Stimulated activated naive CD8-positive, alpha-beta T cell treated with anti-CD3 and anti-CD28 coated beads, Interleukin-15, Interleukin-2, amounts not matched to agents 100 U/mL and 50 U/mL, for 24 hours (primary cell): ENCODE measurements at places on chromosomes 6 and 20.
A peak's percentile ranks its signal among the peaks of the same experiment; 100 is the strongest.

GRCh38 chr6:88807622-88808021 is 155.8 kb downstream of the RNGTT start:
- no peak for DNase-seq

GRCh38 chr6:139373154-139373927 is 1.1 kb downstream of the CITED2 start:
- peak; percentile 75 for DNase-seq

GRCh38 chr20:56358070-56358469 is 704 bp upstream of the FAM210B start:
- no peak for DNase-seq

DNA sequence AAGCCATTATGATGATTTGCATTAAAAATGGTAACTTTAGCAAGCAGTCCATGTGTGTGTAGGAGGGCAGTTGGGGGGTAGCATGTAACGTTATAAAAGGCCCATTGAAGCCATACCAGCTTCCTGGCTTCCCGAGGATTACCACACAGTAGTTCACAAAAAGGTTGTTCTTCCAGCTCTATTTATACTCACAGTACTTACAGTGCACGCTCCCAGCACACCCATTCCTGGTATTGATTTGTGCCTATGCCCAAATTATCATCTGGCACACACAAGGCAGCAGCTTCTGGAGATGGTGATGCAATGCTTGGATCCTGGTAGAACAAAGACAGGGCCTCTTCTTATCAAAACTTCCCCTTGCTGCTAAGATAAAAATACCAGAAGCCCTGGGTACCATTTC is 436.8 kb downstream of the HAO1 start:
- DNase-seq: no peak

- DNase-seq: peak; percentile 89
These were observed 118.3 kb upstream of the SIRPA start for GRCh38 chr20:1776681-1777475.

- DNase-seq: no peak
These were observed 43.6 kb downstream of the ZNF831 start for GRCh38 chr20:59207235-59207634.

GRCh38 chr6:27806981-27807440 is 105.2 kb downstream of the OR2B2 start:
- peak; percentile 55 for DNase-seq

DNA sequence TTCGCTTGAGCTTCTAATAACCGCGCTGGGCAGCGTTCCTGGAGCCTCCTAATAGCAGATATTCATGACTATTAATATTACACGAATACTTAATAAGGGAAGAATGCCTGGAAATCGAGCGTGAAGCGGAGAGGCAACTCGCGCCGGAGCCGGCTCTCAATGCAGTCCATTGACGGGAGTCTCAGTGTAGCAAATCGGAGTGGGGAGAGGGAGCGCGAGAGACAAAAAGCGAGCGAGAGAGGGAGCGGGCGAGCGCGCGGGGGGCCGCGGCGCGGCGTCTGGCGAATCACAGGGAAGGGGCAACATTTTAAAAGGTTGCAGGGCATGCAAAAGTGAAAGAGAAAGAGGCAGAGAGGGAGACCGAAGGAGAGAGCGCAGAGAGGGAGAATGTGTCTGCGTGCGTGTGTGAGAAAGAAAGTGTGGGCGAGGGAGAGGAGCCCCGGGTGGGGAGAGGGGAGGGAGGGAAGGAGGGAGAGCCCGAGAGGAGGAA is 2.9 kb downstream of the TFAP2A start:
- DNase-seq: peak; percentile 42

DNA sequence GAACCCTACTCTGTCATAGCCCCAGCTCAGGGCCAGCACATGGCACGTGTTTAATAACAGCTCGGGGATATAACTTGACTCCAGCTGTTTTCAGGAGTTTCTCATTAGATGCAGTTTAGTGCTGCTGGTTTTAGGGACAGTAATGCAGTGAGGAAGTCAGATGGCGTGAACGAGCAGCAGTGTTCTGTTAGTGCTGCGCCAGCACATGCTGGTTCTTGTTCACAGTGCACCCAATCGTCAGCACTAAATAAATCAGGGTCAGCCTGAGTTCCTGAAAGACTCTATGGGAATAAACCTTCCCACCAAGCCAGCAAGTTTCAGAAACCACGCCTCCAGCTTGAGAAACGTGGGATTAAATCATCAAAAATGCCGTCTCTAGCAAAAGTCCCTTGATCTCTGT is 235.9 kb upstream of the SUPT3H start:
- DNase-seq: no peak

- DNase-seq: no peak
These were observed 221.0 kb downstream of the ADGB start for GRCh38 chr6:146819596-146820320.

- no peak for DNase-seq
These were observed 271.6 kb upstream of the PRND start for GRCh38 chr20:4449957-4450715.

- no peak for DNase-seq
These were observed 6.0 kb upstream of the HSF2 start for GRCh38 chr6:122393351-122393896.

- no peak for DNase-seq
These were observed 11.6 kb downstream of the NCOA7 start for GRCh38 chr6:125802383-125802782.

DNA sequence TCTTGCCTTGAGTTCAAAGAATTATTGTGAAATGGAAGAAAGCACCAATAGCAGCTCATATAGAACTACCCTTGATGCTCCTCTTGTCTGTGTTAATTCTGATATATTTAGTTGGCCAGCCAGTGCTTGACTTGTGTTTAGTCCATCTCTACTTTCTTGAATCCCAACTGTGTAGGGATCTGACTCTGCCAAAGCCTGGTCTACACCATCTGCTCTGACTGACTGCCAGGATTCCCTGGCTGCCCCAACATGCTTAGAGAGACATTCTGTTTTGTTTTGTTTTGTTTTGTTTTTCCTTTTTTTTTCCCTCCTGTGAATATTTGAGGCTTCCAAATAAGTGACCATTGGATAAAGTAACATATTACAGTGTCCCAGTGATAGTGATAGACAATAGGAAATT is 953.7 kb upstream of the MANEA start:
- DNase-seq: no peak

DNA sequence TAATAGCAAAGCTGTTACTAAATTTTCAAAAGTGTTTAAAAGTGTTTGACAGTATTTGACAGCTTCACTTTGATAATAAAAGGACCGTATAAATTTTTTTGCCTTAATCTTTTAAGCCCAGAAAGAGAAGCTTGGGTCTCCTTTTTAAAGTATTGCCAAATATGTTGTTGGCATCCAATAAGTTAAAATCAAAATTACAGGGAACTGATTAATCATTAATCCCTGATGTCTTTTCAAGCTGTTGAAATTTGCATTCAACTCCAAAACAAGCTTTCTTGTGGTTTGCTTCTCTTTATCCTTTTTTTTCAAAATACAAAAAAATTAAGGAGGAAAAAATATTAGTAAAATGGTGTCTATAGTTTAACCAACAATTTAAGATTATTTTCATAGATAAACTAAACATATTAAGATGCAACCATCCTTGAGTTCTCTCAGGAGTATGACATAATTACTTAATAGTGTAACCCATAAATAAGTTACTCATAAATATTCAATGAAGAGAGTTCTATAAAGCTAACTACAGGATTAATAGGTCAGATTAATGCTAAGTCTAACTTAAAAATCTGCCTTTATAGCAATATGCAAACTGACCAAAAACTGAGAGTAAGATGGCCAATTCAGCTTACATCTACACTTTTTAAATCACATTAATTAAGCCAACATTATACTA is 27.0 kb upstream of the CALHM6 start:
- no peak for DNase-seq

DNA sequence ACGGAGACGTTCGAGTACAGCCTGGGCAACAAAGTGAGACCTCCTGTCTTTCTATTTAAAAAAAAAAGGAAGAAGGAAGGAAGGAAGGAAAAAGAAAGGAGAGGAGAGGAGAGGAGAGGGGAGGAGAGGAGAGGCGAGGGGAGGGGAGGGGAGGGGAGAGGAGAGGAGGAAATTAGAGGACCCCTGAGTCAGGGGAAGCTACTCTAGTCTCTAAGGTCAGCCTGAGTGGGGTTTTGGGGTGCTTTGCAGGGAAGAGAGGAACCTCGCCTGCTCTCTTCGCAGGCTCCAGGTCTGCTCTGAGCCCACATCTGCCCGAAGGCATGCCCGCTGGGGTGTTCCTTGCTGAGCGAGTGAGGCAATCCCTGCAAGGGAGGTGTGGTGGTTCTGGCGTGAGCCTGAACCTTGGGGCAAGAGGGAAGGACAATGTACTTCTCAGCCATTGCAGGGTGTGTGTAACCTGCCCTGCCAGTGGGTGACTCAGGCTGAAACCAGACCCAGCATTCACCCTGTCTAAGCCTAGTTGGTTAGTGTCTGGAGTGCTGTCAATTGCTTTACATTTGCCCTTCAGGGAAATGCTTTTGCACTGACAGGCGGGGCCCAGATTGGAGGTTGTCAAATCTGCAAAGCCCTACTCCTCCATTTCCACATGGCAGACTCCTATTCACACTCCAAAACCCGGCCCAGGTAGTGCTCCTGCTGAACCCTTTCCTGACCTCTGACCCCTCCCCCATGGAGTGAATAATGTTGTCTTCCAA is 15.3 kb upstream of the MMP9 start:
- no peak for DNase-seq

GRCh38 chr6:3748208-3749066 is 3.1 kb downstream of the PXDC1 start:
- peak; percentile 58 for DNase-seq

- no peak for DNase-seq
These were observed 4.5 kb upstream of the SERINC1 start for GRCh38 chr6:122476131-122476530.

GRCh38 chr20:46089167-46089416 is 670 bp downstream of the NCOA5 start:
- peak; percentile 71 for DNase-seq

DNA sequence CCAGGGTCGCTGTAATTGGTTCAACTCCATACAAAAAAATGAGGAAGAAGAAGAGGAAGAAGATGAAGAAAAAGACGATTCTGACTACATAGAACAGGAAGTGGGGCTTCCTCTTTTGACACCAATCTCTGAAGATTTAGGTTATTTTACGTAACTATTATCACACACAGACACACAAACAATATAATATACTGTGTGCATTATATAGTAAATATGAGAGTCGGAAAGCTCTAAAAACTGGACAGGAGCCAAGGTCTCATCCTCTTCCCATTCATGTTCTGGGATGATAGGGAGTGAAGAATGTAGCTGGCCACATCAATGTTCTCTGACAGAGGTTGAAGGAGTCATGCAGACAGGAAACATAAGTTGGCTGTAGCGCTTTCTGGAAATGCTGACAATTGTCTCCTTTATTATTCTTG is 13.3 kb downstream of the RSPH4A start:
- DNase-seq: no peak

DNA sequence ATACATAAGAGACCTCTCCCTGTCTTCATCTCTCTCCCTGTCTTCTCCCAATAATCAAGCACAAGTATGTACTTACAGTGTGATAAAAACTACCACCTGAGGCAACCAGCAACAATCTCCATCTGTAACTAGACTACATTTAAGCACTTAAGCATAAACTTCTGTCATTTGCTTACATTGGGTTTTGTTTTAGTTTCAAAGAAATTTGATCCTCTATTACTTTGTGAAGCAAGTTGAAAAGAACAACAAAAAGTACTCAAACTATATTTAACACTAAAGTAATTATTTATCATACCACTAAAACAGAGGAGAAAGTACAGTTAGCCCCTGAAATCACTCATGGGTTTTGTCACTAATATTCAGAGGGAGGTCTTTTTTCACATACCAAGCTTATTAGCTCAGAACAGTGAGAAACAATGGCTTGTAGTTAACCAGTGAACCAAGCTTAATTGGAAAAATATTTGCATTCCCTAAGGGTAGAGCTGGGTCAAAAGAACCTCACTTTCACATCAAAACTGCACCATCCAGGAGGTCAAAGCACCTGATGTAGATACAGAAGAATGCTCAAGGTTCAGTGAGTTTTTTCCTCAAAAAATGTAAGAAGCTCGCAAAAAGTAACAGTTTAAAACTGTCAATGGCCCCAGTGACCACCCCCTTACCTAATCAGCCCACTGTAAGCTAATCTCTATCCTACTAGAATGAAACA is 34.1 kb downstream of the DCDC2 start:
- no peak for DNase-seq

DNA sequence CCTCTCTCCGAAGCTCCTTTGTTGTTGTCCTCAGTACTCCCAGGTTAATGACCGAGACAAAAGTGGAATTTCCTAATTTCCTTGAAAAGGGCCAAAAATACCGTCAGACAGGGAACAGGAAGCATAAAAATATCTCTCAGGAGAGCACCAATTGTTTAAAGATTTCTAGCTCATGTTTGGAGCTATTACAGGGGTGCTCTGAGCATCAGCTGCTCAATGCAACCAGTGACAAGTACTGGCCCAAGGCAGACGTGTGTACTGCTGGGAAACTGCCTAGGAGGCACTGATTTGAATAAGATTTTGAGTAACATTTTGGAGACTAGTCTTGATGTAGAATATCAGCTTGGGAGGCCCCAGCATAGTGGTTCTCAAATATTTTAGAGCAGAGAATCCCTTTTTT is 17.3 kb downstream of the LAMA4 start:
- no peak for DNase-seq

DNA sequence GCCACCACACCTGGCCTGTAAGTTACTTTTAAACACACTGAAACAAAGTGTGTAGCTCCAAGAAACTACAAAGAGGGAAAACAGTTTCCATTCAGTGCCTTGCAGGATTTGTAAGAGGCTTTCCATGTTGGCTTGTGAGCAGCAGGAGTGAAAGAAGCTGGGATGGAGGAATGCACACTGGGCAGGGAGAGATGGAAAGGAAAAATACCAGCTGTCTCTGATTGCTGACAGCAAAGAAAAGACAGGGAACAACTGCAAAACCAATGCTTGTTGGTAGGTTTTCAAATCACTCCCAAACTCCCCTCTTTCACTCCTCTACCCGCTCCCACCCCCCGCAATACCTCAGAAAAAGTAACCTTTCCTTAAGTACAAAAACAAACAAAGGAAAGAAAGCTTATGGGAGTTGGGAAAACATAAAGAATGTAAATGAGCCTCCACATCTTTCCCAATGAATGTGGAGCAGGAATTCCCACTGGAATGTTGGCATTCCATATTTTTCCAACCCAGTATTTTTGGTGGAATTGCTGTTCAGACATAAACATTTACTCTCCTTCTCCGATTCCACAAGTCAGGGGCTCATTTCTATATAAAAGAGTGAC is 166.1 kb downstream of the THBS2 start:
- no peak for DNase-seq

DNA sequence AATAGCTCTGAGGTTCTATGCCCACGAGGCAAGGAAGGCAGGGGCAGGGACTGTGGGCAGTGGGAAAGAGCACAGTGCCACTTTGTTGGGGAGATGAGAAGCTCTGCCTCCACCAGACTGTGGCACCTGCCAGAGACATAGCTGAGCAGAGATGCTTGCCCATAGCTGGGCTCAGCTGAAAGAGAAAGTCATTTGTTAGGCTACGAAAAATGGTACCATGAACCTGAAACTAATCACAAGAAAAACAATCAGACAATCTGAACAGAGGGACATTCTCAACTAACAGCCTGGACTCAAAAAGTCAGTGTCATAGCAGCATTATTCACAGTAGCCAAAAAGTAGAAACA is 32.9 kb upstream of the TCP11 start:
- no peak for DNase-seq

GRCh38 chr6:43803055-43803782 is 33.2 kb downstream of the VEGFA start:
- no peak for DNase-seq

GRCh38 chr6:79710127-79710526 is 79.0 kb downstream of the SH3BGRL2 start:
- DNase-seq: no peak
